Karpas-422 (cell line): ENCODE measurements at places on chromosomes 3 and 15.

- DNase-seq: no peak
Observed at GRCh38 chr15:82774496-82774895, 31.4 kb downstream of the FSD2 start.

DNA sequence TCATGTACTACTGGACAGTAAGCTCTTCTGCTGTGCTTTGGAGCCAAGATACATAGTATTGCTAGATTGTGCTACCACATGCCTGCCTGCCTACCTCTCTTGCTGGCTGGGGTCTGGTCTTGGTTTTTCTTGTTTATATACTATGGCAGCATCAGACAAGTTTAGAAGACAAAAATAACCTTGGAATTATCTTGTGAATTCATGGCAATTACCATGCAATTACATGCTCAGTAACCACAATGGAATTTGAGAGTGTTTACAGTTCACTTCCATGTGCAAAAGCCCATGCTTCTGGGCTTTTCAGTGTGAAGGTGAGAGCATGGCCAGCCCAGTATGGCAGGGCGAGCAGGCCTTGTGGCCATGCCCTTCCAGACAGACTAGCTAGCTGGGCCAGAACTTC, 48.0 kb upstream of the C15orf61 start:
- no peak for DNase-seq

GRCh38 chr3:52144034-52144795, 10.0 kb downstream of the POC1A start:
- DNase-seq: peak; percentile 93

- DNase-seq: no peak
Observed at GRCh38 chr15:71753346-71753745, 57.0 kb upstream of the NR2E3 start.

DNA sequence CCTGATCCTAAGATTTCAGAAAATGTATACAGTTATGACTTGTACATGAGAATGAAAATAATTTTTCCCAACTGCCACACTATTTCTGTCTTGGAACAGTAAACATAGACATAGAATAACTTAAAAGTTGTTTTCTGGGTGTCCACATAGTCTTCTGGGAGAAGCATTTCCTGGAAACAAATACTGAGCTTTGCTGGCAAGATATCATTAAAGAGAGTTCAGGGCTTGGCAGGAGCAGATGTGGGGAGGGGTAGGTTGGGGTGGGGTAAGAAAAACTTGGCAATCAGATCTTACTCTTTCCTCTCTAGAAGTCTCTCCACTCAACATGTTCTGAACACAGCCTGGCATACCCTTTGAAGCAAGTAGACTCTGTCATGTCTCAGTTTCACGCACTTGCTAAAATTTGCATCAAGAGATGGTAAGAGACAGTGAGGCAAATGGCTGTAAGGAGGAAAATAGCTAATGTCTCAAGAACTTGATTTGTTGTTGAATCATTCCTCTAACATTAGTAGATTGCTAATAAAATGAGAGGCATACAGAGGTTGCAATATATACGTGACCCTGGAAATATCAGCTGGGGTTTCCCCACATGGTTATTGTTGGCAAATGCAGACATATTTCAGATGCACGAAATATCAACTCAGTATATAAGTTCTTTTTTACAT, 27.3 kb upstream of the ABI3BP start:
- DNase-seq: no peak

DNA sequence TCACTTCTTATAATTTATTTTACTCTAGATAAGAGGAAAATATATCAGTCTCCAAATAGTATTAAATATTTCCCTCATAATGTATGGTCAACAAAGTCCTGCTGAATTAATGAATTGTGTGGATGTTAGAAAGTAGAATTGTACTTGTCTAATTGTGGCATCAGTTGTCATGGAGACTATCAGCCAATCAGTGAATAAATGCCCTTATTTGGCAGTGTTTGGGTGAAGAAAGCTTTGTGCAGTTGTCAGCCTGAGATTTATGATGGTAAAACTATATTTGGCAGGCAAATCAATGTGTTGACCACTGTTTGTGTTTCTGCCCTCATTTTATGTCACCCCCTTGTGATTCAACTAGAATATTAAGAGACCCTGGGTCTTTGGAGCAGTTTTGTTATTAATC, 293.6 kb upstream of the MDFIC2 start:
- DNase-seq: no peak

GRCh38 chr3:186467969-186468368, 76.2 kb downstream of the CRYGS start:
- DNase-seq: no peak

DNA sequence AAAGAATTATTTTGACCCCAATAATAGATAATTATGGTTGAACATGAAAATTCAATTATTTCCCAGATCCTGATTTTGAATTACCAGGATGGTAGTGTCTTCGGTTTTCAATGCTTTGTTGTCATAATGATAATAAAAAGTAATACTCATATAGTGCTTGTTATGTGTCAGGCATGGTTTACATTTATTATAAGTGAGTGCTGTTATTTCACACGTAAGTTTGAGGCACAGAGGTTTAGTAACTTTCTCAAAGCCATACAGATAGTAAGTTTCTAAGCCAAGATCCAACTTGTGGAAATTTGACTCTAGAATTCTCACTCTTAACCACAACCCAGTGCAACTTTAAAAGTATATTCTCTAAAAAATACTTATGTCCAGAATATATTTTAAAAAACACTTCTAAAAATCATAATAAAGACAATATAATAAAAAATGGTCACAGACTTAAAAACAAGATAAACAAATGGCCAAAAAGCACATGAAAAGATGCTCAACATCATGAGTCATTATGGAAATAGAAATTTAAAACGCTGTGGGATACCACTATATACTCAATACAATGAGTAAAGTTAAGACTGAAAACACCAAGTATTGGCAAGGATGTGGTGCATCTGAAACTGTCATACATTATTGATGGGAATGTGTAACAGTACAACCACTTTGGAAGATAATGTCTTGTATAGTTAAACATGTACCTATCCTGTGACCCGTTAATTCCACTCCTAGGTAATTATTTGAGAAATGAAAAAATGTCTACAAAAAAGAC, 45.2 kb downstream of the SPRED1 start:
- DNase-seq: no peak

GRCh38 chr3:56467801-56468183, 475 bp downstream of the ERC2 start:
- no peak for DNase-seq

GRCh38 chr3:134111616-134112015, 81.9 kb upstream of the SLCO2A1 start:
- no peak for DNase-seq

DNA sequence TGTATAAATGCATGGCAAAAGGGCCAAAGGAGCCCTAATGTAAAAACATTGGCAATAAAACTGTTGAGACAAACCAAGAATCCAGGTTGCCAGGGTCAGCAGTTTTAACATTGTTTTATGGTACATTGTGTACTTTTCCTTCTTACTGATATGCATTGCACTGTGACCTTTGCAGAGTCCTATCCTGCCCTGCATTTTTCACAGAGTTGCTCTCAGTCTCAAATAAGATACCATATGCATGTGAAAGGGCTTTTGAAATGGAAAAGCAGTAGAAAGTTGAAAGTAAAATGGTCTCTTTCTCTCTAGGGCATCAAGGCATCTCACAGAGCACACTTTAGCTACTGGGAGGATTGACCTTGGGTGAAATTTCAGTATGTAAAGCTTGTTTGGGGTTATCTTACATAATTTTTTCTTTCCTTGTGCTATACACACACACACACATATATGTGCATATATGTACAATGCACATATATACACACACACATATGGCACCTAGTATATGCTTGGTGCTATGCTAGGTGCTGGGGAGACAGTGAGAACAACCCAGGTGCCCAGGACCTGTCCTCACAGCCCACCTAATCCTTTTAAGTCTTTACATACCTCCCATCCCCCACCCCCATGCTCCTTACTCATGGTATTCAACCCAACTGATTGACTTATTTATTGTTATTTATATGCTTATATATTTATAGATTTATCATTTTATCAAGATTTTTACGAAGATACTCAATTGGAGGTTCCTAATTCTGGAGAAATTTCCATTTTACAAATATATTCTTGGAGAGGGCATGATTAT, 1.2 kb upstream of the PPP2R3A start:
- DNase-seq: no peak

DNA sequence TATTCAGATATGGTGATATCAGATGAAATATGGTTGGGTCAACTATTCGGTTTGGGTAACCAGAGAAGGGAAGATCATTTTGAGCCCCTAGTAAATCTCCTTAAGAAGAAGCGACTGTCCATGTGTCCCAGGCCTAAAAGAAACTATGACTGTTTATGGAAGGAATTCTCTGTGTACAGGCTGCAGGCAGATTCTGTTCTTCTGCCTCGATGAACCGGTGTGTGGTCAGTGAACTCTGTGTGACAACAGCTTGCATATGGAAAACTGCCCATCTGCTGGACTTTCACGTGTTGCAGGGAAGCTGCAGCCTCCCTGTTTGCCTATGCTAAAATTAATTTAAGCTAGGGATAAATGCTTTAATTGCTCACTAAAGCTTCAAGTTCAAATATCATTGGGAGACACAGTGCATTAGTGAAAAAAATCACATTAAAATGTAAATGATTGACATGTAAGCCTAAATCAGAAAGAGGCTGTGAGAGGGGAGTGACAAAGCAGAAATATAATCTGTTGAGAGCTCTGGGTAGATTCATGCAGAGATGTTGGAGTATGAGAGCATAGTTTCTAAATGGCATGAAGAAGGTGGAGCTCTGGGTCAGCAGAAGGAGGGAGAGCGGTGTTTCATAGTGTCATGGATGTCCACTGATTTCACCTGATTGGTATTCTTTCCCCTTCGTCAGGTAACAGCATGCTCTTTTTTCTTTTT, 65.4 kb upstream of the PFN2 start:
- no peak for DNase-seq

GRCh38 chr3:37862903-37863815, 1.5 kb downstream of the CTDSPL start:
- DNase-seq: no peak

- no peak for DNase-seq
Observed at GRCh38 chr15:76844096-76844495, 61.0 kb downstream of the SCAPER start.

DNA sequence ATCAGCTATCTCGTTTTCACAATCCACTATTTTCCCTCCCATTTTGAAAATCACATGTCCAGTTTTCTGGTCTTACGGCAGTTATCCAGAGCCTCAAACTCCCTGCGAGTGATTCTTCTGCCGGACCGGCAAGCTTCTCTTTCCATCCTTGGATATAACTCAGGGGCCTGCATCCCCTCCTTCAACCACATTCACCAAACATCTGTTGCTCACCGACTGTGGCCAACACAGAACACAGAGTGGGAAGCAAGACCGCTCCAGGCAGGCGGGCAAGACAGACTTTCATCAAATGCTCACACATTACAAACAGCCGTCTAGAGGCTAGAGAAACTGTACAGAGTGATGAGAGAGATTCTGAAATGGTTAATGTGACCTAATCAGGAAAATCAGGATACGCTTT, 7.6 kb upstream of the SLC12A8 start:
- no peak for DNase-seq

GRCh38 chr3:165359005-165359404, 162.8 kb upstream of the SLITRK3 start:
- DNase-seq: no peak

DNA sequence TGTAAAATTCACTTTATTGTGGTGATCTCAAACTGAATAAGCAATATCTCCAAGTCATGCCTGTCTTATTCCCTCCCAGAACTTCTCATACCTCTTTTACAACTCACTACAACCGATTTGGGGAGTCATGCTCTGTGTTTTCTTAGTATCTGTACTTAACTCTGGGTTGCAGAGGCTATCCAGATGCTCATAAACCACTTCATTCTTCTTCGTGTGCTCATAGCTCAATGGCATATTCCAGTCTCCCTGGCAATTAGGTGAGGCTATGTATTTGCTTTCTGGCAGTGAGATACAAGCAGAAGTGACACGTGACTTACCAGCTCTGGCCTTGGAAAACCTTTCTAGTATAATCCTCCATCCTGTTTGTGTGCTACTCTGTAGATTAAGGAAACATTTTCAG, 360.9 kb downstream of the ZNF385D start:
- DNase-seq: no peak

- peak; percentile 70 for DNase-seq
Observed at GRCh38 chr3:160921020-160921635, 165.1 kb downstream of the PPM1L start.

GRCh38 chr15:25954398-25954797, 91.3 kb upstream of the ATP10A start:
- DNase-seq: no peak

DNA sequence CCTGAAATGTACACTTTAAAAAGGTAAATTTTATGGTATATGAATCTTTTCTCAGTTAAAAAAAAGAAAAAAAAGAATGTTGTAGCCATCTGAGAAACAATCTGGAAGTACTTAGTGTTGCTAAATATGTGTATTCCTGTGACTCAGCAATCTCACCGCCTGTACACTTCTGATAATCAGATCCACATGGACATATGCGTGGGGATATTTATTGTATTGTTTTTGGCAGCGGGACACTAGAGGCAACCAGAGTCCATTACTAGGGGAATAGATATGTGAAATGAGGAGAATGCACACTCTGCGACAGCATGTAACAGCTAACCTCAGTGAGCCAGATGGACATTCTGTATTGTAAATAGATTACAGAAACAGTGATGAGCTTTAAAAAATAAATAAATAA, 65.4 kb downstream of the AQP9 start:
- DNase-seq: no peak

DNA sequence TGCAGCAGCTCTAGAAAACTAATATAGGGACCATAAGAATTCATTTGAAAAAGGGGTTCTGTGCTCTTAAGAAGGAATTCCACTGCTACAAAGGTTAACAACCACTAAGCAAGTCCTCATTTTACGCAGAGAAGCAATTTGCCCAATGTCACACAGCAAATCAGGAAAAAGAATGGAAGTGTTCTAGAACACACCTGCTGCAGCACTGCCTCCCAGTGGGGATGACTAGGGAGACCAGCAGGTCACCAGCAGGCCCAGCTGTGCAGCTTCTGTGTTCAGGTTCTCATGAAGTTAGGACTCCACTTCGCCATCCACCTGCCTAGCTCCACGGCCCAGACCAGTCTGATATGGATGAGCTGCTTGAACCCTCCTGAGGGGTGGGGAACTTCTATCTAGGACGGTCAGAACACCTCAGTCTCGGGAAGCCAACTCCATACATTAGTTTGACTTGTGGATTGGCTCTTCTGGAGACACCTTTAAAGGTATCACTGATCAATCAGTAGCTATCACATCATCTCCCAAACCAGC, 18.6 kb downstream of the POMGNT2 start:
- DNase-seq: no peak

DNA sequence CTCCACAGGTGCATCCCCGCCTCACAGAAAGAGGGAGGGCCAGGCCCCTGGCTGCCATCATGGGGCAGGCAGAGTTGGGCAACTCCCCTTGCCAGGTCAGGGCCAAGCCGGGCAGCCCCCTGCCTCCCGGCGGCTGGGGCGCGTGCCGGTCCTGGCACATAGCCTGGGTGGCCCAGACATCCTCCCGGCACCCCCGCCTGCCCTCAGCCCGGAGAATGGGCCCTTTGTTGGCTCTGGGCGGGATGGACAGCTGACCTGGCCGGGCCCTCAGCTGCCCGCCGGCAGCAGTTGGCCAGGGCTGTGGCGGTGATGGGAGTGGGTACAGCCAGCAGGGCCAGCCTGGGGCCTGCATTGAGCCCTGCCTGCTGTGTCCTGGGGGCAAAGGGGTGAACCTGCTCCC, 16.5 kb downstream of the PLXNA1 start:
- DNase-seq: no peak
